ENCODE measurements at places on chromosomes 3 and 15.
A peak's percentile ranks its signal among the peaks of the same experiment; 100 is the strongest.

DNA sequence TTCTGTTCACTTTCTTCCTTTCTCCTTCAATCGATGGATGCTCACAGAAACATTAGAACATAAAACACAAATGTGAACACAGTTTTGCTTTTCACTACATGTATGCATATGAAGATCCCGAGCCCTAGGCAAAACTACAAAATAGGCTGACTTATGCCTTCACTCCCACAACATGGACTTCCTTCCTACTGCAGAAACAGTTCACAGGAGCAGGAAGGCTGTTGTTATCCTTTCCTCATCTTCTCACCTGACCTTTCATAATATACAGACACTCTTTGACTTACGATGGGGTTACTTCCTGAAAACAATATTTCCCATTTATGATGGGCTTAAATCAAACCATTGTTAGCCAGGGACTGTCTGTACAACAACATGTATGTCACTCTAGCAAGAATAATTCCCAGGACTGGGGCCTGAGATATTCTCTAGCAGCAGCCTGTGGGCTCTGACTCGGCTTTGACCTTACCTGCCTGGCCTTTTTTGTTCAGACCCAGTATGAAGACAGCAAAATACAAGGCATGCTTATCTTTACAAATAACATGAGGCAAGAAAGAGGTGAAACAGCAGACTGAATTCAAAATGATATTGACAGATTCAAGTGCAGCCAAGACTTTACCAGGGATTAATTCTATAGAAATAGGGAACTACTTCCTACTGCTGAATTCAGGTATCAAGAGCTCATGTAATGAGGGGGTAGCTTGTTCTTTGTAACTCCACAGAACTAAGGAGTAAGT, 51.8 kb upstream of the PLXND1 start:
- DNase-seq = no peak

DNA sequence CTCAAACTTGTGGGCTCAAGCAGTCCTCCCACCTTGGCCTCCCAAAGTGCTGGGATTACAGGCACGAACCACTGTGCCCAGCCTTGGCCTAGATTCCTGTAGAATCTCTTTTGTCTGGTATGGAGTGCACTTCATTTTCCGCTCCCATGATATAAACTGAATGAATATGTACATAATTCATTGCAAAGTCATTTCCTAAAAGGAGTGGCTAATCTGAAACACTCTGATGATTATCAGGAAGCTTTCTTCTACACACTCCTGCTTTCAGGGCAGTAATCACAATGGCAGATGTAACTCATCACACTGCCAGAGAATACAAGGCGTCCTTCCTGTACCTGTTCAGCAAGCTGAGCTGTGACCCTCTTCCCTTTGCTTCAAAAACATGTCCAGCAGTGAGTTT, 28.6 kb downstream of the RLBP1 start:
- DNase-seq = no peak

DNA sequence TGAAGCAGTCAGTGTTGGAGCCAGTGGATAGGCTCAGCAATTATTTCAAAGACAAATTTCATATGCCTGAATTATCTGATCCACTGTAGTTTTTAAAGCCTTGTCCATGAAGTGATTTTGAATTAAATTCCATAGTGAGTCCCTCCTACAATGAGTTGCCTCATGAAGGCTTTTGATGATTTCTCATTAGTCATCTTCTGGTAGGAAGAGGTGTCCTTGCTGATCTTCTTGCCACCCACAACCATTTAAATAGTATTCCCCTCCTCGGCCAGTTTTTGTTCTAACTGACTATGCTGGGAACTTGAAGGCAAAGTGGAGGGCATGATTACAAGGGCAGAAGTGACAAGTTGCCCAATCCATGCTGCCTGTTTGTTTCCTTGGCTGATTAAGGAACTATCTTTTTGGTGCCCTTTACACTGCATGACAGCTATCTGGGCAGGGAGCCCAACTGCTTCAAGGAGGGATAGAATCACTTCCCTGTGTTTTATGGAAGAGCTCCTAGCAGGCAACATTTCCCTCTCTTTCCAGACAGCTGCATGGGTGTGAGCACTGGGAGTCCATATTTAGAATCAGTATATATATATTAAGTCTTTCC, 617.5 kb downstream of the ZPLD1 start:
- no peak for DNase-seq

- no peak for DNase-seq
Measured at GRCh38 chr3:40546816-40547215, 22.1 kb downstream of the ZNF621 start.

- no peak for DNase-seq
Measured at GRCh38 chr15:35330916-35331315, 215.0 kb downstream of the DPH6 start.

GRCh38 chr15:64515196-64515595, 54.8 kb downstream of the ZNF609 start:
- DNase-seq = no peak

DNA sequence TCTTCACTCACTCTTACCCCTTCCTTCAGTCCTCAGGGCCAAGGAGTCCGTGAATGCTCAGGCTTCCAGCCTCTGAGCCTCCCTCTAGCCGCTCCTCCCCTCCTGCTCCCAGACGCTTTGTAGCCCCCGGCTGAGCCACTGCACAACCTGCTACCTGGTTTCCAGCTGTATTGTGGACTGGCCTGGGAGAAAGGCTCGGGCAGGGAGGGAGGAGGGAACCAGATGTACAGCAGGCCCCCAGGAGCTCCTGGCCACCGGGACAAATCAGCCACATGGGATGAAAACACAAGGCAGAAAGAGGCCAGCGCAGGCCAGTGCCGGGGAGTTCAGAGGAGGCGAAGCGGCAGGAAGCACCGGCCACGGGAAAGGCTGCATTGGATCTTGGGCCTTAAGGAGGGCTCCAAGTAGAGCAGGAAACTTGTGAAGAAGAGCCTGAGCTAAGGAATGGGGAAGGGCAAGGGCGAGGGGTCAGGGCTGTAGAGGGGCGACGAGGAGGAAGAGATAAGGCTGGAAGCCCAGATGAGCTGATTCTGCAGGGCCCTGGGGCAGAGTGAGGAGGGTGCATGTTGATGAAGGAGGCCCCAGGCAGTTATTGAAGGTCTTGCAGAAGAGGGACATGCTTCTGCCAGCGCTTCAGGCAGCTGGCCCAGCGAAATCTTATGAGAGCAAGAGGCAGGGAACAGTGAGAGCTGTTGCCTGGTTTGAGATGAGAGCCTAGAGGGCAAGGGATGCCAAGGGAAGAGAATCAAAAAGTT, 14.3 kb downstream of the CPN2 start:
- DNase-seq = no peak

GRCh38 chr3:170222647-170223541, 670 bp downstream of the PRKCI start:
- DNase-seq = no peak

DNA sequence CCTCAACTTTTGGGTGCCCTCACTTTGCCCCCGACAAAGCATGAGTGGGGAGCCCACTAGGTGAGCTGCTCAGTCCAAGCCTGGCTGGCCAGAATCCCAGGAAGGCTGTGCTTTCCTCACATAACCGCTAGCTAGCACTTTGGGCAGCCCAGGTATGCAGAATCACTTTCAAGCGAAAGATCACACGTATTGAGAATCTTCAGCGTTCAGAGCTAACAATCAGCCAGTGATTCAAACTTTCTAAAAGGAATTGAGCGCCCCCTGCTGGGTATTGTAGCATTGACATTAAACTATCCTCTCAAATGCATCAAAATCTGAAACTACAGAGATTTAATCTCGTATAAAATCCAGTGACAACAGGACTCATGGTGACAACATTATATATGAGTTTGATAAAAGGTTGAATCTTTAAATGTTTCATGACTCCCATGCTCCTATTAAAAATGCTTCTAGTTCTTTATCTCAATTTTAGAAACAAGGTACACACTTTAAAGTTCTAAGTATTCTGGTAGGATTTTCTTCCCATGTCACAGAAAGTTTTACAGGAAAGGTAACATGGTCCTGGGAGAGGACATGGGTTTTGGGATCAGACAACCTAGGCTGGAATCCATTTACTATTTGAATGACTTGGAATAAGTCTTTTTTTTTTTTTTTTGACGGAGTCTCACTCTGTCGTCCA, 11.8 kb downstream of the ANAPC13 start:
- DNase-seq = peak; percentile 71

- DNase-seq = no peak
Measured at GRCh38 chr15:30882849-30883433, 20.8 kb upstream of the FAN1 start.

DNA sequence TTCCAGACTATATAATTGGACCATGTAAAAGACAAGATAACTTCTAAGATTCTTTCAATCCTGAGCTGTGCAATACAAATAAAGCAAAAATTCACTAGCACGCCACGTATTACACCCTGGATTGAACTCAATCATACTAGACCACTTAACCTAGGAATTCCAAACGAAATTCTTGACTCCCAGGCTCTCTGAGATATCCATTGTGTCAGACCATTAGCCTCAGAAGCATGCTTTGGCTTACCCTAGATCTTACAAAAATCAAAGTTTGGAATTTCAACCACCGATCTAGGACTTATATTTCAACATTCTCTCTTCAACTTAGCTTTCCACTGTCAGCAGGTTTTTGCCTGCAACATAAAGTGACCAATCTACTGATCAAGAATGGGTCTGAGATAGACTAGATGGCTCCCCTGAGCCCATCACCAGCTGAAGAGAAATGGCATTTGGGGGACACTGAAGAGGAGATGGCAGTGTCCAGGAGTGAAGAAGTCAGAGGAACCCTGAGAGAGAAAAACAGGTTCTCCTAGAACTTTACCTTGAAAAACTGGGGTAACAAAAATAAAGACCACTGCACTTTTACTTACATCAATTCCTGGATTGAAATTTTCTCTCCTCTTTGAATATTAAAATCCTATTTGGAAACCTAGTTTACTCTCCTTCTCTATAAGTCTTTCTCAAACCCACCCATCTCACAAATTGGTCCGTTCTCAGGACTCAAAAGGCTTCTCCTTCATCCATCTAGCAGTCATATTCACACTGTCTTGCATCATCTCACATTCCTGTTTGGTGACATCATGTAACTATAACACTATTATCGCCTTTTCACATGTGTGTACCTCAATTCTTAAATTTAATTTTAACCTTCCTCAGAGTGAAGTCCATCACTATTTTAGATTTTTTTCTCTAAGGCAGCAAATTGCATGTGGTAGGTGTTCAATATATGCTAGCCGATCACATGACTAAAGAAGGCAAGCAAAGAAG, 18.5 kb downstream of the CPNE4 start:
- no peak for DNase-seq

GRCh38 chr15:46304321-46304720, 669.5 kb downstream of the SQOR start:
- no peak for DNase-seq

DNA sequence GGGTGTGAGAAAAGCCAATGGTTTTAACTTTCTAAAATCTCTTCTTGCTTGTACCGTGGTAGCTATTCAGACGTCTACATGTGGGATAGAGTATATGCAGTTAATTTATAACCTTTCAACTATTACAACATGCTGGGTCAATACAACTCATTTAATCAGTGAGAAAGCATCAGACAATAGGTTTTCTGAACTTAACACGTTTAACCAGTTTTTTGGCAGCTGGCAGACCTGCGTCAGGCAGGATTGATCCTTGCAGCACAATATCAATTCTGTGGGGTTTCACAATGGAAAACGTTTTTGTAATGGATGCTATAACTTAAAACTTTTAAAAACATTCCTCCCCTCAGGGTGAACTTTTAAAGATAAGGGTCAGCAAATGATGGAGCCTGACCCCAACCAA, 6.5 kb downstream of the GNB5 start:
- no peak for DNase-seq

DNA sequence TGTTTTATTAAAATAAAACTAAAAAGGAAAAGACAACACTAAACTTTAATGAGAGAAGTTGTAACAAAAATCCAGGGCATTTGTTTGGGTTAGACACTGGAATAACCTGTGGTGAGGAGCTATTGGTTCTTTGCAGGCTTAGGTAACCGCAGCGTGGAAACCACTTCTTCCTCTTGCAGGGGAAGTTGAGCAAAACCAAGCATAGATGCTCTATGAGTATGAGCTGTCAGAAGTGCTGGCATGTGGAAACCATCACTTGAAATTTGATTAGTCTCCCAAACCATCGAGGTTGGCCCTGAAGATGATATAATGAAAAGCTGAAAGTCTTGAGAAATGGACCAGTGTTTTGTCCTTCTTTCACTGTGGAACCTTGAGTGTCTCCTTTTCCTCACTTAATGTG, 127.1 kb upstream of the RBMS3 start:
- no peak for DNase-seq

DNA sequence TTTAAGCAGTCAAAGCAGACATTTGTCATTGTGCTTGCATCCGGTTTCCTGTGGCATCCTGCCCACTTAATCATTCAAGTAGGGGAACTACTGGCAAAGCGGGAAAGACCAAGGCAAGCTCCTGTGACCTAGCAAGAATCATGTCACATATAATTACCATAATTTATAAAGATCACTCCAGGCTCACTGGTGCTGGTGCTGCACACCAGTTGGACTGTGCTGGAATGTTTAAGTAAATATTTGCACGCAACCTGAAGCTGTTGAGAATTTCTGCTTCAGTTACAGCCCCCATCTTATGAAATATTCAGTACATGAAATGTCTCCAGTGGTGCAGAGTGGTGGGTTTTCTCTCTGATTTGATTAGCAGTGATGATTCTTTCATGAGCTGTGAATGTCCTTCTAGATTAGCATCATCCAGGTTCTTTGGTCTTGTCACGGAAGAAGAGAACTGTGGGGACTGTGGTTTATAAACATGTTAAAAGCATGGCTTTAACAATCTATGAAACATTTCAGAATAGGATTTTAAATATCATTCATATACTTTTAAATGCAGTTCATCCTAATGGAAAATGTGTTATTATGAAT, 621.3 kb upstream of the EPHA6 start:
- DNase-seq = no peak

GRCh38 chr3:146896711-146897110, 291.6 kb upstream of the PLSCR5 start:
- DNase-seq = no peak

- no peak for DNase-seq
Measured at GRCh38 chr3:8166014-8166413, 335.6 kb upstream of the LMCD1 start.

GRCh38 chr3:105822171-105823123, 46.4 kb downstream of the CBLB start:
- DNase-seq = no peak

DNA sequence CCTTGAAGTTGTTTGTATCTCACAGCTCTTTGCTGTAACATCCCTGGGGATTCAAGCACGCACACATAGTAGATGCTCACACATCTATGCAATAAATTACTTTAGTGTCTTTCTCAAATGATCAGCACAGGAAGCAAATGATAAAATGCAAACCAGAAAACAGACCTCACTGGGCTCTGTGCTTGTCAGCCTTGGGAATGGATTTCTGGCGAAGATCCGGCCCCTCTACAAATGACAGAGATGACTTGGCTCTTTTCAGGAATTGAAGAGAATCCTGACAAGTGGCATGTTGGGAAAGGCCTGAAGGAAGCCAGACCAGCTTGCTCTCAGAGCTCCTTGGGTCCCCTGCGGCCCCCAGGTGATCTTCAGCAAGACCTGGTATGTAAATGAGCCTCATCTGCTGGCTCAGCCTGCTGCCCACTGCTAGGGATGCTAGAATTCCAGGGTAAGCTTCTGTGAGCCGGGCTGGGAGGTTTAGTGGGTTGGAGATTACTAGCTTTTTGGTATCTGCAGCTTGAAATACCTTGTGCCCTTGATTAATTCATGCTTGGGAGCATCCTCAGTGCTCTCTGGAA, 54.1 kb downstream of the LPP start:
- DNase-seq = peak; percentile 72

GRCh38 chr3:55297245-55297644, 189.9 kb downstream of the WNT5A start:
- DNase-seq = no peak

All from fibroblast of skin of left quadriceps (primary cell).